Dorsolateral prefrontal cortex (tissue), 122 donors: ENCODE measurements at places on chromosomes 16 and 17.

DNA sequence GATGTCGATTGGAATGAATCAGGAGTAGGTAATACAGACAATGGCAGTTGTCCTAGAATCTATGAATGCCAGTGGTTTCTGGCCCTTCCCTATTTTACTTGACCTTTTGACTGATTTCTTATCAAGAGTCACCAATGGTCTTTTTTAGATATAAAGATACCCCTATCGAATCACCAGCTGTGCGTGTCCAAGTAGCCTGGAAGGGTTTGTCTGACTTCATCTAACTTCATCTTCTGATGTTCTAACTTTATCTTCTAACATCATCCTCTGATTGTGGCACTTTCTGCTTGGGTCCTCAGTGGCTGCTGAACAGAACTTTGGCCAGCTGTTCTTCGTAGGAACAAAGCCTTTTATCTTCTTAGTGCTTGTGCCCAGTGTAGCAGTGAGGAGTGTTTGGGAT is 129.7 kb downstream of the MSI2 start:
- no peak for DNase-seq

GRCh38 chr16:65064131-65064530 is 57.7 kb downstream of the CDH11 start:
- no peak for DNase-seq

- no peak for DNase-seq
Observed at GRCh38 chr17:13518261-13519000, 83.3 kb downstream of the HS3ST3A1 start.

- DNase-seq, result no peak
Observed at GRCh38 chr17:62657145-62657665, 29.7 kb downstream of the MRC2 start.

- DNase-seq, result peak; percentile 96
Observed at GRCh38 chr16:70438969-70439862, at the start of gene ST3GAL2. Gene ST3GAL2 (minus strand): TSS chr16:70439100. CDS start chr16:70398530, 40,570 bp downstream.

DNA sequence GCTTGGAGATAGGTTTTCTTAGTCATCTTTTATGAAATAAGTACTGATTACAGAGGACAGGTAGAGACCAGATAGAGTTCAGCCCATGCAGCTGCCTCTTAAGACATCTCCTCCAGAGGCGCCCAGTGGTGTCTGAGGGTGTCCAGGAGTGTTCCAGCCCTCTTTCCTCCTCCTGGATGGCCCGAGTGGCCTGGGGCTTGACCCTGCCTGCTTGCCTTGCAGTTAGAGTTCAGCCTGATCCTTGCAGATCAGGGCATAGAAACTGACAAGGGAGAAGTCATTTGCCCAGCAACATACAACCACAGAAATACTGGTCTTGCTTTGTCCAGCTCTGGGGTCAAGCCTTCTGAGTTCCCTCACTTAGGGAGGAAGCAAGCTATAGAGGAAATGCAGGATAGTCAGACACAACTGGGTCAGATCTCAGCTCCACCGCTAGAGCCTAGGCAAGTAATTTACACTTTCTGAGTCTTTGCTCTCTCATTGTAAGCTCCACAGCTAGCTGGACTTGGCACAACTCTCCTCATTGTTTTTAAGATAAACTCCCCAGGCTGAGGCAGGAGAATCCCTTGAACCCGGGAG is 3.6 kb upstream of the CCL1 start:
- no peak for DNase-seq

GRCh38 chr16:56245197-56245596 is 53.9 kb downstream of the GNAO1 start:
- DNase-seq, result no peak

DNA sequence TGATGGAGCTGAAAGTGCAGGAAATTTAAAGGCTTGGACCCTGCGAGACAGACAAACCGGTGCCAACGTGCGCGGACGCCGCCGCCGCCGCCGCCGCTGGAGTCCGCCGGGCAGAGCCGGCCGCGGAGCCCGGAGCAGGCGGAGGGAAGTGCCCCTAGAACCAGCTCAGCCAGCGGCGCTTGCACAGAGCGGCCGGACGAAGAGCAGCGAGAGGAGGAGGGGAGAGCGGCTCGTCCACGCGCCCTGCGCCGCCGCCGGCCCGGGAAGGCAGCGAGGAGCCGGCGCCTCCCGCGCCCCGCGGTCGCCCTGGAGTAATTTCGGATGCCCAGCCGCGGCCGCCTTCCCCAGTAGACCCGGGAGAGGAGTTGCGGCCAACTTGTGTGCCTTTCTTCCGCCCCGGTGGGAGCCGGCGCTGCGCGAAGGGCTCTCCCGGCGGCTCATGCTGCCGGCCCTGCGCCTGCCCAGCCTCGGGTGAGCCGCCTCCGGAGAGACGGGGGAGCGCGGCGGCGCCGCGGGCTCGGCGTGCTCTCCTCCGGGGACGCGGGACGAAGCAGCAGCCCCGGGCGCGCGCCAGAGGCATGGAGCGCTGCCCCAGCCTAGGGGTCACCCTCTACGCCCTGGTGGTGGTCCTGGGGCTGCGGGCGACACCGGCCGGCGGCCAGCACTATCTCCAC is at the start of gene NOG:
TSS of gene NOG (plus strand) at position 54 of the 674 bp plus-strand sequence. CDS start at position 579, 525 bp downstream.
- peak; percentile 57 for DNase-seq

DNA sequence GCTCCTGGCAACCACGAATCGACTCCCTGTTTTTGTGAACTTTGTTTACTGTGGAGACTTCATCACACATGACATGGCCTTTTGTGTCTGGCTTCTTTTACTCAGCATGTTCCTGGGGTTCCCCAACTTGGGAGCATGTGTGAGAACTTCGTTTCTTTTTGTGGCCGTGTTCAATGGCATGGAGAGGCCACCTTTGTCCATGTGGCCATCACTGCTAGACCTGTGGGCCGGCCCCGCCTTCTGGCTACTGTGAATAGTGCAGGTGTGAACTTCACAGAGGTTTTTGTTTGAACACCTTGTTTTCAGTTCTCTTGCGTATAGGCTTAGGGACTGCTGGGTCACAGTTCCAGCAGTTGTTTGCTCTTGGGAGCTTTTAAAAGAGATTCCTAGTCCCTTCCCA is 5.7 kb upstream of the SLC38A8 start:
- DNase-seq, result no peak

- peak; percentile 43 for DNase-seq
Observed at GRCh38 chr17:75153780-75154194, 525 bp downstream of the JPT1 start.

- no peak for DNase-seq
Observed at GRCh38 chr16:68272507-68273209, 8.3 kb downstream of the SLC7A6 start.

DNA sequence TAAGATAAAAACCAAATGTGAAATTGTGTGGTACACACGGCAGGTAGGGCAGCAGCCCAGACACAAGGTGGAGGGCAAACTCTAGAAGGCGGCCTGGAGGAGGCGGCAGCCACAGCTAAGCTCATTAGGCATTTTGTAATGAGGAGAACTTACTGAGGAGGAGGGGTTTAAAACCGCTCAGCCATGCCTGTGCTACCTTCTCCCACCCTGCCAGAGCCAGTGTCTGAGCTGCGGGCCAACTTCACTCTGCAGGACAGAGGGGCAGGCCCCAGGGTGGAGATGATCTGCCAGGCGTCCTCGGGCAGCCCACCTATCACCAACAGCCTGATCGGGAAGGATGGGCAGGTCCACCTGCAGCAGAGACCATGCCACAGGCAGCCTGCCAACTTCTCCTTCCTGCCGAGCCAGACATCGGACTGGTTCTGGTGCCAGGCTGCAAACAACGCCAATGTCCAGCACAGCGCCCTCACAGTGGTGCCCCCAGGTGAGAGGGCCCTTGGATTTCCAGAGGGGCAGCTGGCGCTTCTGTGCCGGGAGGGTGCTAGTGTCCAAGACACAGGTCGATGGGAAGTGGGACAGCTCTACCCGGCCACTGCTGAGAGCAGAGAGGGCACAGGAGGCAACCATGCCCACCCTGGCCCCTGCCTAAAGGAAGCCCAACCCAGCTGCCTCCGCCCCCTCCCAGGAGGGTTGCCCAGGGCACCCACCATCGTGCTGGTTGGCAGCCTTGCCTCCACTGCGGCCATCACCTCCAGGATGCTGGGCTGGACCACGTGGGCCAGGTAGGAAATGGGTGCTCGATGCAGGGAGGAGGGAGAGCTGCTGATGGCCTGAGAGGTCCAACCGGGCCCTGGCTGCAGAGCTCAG is 4.3 kb upstream of the SYNGR2 start:
- no peak for DNase-seq

GRCh38 chr16:85349365-85350145 is 237.3 kb upstream of the CIBAR2 start:
- no peak for DNase-seq

DNA sequence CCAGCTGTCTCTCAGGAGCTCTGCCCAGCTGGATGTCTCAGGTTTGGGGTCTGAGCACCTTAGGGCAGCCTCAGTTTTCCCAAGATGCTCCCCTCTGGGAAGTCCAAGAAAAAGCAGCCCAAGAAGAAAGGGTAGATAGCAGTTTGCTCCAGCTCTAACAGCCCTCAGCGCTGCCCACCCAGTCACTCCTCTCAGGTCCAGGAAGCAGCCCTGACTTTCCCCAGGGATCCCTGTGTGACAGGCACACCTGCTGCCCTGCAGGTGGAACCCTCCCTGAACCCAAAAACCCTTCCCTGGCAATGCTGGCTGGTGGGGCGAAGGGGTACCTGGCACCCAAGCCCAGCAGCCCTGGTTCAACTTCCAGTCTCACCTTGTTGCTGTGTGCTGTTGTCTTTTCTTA is 48.1 kb downstream of the BEAN1 start:
- DNase-seq, result no peak

DNA sequence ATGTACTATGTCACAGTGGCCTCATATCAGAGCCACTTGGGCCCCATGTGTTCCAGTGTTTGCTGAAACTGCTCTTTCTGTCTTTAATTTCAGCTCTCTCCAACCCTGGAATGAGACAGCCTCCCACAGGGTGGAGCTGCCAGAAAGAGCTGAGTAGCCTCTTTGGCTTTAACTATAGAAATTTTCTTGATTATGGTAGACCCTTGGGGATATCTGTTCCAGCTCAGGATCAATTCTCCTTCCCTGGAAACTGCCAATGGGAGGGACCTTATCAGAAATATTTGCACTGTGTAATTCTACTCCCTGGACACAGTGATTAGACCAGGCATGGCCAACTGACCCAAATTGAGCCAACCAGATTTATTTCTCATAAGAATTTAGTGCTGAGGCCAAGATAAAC is 39.0 kb upstream of the KDM8 start:
- DNase-seq, result no peak

- no peak for DNase-seq
Observed at GRCh38 chr17:48053758-48054237, 5.6 kb downstream of the NFE2L1 start.

DNA sequence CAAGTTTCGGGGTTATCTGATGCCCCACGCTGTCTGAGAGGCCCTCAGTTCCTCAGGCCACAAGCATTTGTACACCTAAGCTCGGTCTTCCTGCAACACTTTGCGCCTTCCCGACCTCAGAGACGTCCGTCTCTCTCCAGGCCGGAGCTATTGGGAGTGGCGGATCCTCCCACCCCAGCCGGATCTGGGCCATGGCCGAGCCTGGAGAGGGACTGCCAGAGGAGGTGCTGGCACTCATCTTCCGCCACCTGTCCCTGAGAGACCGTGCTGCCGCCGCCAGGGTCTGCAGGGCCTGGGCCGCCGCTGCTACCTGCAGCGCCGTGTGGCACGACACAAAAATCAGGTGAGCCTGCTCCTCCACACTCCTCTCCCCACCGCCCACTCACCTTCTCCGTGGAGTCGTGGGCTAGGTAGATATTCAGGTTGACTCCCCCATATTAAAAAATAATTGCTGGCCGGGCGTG is 1.9 kb downstream of the FBXL8 start:
- no peak for DNase-seq

DNA sequence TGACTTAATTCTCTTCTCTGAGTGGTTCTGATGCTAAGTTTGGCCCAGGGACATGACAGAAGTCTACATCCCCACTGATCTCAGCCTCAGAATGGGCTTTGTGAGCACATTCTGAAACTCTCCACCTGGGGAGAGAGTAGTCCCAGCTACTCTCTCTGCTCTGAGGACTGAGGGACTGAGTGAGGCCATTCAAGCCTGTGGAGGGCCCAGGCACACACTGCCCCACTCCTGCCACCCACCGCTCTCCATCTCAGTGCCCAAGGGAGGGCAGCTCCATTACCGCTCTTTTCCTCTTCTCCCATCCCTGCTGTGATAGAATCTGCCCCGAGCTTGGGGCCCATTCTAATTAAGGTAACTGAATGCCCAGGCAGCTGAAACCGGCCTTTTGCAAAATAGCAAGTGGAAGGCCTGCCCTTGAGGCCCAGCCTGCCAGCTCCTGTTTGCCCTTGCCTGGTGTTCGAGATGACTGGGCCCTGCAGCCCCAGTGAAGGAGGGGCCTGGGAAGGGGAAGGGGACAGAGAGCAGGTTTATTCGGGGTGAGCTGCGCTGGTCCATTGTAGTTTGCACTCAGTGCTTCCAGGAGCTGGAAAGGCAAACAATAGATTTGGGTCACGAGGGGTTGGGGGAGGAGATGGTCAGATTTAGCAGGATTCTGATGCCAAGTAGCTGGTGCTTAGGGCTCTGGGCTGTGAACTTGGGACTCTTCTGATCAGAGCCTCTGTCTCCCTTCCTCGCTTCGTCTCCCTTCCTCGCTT is 76.2 kb downstream of the RAB11FIP4 start:
- DNase-seq, result peak; percentile 77

- DNase-seq, result no peak
Observed at GRCh38 chr16:88821168-88821850, 9.6 kb upstream of the APRT start.

DNA sequence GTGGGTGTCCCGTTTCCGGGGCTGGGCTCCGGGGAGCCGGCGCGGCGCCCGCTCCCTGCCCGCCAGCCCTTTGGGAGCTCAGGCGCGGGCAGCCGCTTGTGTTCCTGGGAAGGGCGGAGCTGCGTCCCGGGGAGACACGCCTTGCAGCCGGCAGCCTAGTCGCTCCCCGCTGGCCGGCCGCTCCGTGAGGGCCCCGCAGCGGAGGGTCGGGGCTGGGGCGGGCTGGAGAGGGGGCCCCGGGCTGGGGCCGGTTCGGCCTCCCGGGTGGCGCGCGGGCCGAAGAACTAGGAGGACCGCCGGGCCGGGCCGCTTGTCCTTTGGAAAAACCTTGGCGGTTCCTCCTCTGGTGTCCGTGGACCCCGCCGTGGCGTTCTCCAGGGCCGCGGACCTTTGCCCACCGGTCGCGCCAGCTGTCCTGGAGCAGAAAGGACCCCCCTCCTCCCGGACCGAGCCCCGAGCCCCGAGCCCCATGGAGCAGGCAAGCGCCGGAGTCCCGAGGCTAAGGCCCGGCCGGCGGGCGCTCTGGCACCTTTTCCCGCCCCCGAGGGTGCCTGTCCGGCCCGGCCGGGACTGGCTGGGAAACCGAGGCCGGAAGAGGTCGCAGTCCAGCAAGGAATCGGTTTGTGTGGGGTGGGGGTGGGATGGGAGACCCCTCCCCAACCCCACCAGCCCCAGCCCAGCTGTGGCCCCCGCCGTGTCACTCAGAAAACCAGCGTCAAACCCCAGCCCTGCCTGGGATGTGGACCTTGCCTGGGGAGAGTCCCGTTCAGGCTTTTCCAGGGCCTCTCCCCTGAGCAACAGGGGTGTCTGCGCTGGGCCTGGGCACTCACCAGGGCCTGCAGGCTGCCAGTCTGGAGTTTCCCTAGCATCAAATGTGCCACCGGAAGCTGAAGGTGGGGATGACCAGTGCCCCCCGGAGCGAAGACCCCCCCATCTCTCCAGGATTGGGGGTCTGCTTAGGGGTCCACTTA is 6.8 kb upstream of the TBC1D3B start:
- peak; percentile 13 for DNase-seq

- DNase-seq, result no peak
Observed at GRCh38 chr16:86396422-86396821, 113.9 kb upstream of the FOXF1 start.
